GM03348 (cell line): ENCODE measurements at places on chromosomes 12 and 14.
A peak's percentile ranks its signal among the peaks of the same experiment; 100 is the strongest.

- peak; percentile 17 for DNase-seq
Measured at GRCh38 chr12:27869567-27869966, 89.5 kb upstream of the MANSC4 start.

DNA sequence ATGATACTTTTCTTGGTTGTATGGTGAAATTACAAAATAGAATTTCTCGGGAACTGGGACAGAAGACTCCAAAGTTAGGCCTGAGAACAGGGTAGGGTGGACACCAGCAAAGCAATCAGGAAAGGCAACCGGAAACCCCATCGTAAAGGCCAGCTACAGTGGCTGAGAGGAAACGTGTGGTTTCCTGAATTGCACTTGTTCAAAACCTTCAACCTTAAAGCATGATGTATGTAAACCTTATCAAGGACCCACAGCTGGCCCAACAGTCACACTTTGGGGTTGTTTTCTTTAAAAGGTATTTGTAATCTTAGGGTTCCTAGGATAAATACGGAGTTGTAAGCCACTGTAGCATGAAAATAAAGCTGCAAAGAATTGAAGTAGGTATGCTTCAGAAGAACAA lies 2.2 kb upstream of the PTGDR start:
- no peak for DNase-seq

- peak; percentile 62 for DNase-seq
Measured at GRCh38 chr14:64659366-64659765, 44.9 kb upstream of the PLEKHG3 start.

DNA sequence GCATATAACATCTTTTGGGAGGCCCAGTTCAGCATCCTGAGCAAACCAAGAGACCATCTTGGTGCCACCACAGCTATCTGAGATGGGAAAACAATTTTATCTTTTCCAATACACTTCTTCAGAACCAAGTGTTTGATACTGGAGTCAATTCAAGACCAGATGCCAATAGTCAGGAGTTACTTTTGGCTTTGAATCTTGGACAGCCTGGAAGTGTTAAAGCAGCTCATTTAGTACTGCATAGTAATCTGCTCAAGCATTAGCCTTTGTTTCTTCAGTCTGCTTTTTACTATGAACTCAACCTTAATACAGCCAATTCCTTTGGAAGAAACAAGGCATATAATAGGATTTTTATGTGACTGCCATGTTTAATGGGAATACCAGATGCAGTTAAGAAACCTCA lies 81.9 kb upstream of the TSPAN8 start:
- DNase-seq = no peak

GRCh38 chr12:24360057-24360456 lies 410.6 kb upstream of the SOX5 start:
- no peak for DNase-seq

DNA sequence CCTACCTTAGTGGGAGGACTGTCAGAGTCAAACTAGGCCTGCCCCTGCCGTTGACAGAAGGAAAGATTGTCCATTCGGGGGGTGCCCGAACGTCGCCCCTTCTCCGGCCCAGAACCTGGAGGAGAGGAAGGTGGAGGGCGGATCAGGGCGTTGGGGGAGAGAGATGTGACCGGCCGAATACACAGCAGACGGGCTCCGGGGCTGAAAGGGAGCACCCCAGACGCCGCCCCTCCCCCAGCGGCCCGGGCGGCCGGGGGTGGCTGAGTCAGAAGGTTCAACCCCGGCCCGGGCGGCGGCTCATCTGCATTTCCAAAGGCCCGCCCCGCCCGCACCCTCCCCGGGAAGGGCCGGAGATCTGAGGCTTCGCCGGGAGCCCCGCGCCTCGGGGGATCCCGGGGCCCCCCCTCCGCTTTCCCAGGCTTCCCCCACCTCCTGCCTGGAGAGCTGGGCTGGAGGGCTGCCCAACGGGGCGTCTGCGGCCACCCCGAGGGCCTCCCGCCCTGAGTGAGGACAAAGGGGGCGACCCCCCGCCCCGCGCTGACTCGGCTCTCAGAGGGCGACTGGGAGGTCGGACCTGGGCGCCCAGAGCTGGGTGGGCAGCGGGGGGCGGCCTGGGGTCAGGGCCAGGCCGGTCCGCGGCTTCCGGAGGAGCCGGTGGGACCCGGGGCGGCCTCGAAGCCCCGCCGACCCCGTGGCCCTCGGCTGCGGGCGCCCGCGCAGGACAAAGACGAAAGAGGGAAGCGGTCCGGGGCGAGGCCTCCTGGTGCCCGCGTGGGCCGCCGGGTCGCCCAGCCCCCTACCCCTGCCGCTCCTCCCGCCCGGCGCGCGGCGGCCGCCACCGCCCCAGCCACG lies 3.7 kb upstream of the SETD1B start:
- DNase-seq = peak; percentile 94

DNA sequence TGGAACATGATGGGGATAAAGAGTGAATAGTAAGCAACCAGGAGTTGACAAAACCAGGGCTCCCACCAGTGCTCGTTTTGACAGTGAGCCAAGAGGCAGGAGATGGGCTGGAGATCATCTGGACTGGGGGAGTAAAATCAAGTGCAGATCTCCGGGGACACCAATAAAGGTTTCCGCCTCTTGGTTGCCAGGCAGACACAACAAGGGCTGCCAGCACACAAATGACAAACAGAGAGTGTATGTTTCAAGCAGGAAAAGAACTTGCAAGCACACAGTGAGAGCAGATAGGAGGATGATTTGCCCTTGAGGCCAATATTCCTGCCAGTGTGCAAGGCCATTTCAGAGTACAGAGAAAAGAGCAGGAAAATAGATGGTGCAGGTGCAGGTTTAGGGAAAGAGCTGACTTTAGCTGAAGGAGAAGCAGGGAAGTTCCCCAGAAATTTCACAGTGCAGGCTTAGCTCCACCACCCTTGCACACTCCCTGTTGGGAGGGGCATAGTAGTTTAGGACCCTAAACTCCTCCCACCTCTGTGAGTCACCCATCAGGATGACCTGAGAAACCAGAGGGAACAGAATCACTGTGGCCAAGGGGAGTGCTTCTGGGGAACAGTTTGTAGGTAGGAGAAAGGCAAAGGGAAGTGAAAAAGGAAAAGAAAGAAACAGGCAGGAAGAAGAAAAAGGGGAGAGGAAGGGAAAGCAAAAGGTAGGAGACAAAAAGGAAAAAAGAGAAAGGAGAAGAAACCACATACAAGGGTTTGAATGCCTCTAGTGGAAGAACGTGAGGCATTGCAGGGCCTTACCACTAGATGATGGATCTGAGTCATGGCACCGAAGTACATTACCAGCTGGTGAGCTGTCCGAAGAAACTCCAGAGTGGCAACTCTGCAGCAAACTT lies 404.4 kb downstream of the SLC6A15 start:
- DNase-seq = peak; percentile 72

- DNase-seq = peak; percentile 90
Measured at GRCh38 chr12:47277972-47278448, 198.3 kb upstream of the AMIGO2 start.
